ENCODE measurements at places on chromosomes 7 and 10.

DNA sequence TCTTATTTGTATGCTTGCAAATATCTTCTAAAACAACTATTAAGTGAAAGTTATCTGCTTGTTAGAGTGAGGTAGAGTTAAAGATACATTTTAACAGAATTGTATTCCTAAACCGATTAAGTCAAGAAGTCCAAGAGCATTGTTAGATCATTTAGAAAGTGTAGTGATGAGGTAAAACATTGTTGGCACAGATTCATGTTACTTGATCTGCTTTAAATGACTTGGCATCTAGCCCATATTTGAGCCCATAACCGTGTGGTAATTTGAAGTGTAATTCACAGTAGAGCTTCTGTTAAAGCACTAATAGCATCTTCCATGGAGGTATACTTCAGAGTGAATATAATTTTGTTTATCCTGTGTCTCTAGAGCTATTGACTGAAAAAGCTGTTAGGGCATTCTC is 62.1 kb downstream of the PTEN start:
- no peak overlapping the region for H3K27ac ChIP-seq
- H3K4me1 ChIP-seq: peaks cover 50% of the 10 kb centered on the region
- DNase-seq: no peak
- H3K36me3 ChIP-seq: peaks cover 28% of the 10 kb centered on the region

- H3K4me3 ChIP-seq: no peak overlapping the region
- no peak for DNase-seq
- H3K27me3 ChIP-seq: peaks cover 95% of the 10 kb centered on the region
- H3K27ac ChIP-seq: no peak overlapping the region
These were observed 6.6 kb upstream of the FEZF1 start for GRCh38 chr7:122311050-122311700.

DNA sequence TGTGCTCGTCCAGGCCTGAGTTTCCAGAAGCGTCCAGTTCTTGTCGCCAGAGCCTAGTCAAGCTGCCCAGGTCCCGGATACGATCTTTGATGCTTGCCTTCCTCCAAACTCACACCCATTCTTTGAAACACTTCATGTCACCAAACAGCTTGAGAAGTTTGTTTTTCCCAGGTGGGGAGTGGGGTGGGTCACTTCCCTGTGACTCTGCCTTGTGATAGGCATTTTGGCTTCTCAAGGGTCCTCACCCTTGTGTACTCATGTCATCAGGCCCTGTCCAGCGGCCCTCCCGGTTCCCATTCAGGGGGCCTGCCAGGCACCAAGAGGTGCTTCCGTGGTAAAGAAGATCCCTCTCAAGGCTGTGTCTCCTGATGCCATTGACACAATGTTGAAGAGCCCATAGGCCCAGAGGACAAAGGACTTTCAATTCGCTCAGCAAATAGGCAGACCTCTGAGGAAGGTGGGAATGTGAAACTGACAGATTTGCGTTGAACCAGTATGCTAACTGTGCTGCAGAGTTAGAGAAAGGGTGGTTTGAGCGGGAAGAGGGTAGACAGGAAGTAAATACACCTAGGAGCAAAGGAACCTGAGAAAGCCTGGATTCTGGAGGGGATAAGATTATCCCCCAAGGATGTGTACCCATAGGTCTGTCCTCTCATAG is 24.7 kb upstream of the SFTPA1 start:
- no peak overlapping the region for H3K4me3 ChIP-seq
- H3K27ac ChIP-seq: no peak overlapping the region
- H3K36me3 ChIP-seq: no peaks in the 10 kb centered on the region
- DNase-seq: no peak

DNA sequence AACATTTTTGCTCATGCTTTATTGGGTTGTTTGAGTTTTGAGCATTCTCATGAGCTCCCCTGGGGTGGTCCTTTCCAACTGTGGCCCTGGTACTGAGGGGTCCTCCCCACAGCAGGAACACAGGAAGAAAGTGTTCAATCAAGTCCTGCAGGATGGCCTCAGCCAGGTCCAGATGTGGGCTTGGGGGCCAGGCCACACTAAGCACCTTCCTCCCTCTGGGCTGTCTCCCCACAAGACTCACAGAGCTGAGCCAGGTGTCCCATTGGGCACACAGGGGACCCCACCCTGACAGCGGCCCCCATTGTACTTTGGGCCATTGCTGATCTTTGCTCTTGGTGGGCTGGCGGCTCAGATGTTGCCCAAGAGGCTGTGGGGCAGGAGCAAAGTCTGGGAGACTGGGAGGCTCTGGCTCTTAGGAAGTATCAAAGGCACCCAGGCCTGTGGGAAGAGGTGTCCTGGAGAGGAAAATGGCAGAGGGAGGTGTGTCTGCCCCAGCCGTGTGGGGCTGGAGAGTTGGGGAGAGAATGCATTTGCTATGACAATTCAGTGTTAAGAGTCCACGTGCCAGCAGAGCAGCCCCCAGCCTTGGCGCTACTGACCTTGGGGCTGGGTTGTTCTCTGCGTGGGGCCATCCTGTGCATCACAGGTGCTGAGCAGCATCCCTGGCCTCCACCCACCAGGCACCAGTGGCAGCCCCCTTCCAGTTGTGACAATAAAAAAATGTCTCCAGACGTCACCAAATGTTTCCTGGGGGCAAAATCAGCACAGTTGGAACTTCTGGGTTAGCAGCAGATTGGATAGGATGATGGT is 17.8 kb downstream of the SCART1 start:
- no peaks in the 10 kb centered on the region for H3K36me3 ChIP-seq
- H3K4me1 ChIP-seq: no peaks in the 10 kb centered on the region
- no peak overlapping the region for H3K27ac ChIP-seq
- no peak for DNase-seq
- H3K27me3 ChIP-seq: peaks cover 6% of the 10 kb centered on the region
